Endothelial cell of umbilical vein (primary cell): ENCODE measurements at places on chromosomes 11 and 22. TPM values are rescaled to one million over a fixed set of nuclear protein-coding genes. Genes with fewer than 3 reads are reported as not detected.

The LRRC75B gene
- 6.4 and 8.9 TPM in 2 replicates for total RNA-seq

GRCh38 chr11:9025101-9025850 lies 21.5 kb upstream of the NRIP3 start:
- no peaks in the 10 kb centered on the region for H3K4me1 ChIP-seq
- peaks cover 4% of the 10 kb centered on the region for H3K27me3 ChIP-seq
- no peaks in the 10 kb centered on the region for H3K36me3 ChIP-seq

GRCh38 chr11:68524681-68525080 lies 64.1 kb downstream of the PPP6R3 start:
- H3K27me3 ChIP-seq = no peaks in the 10 kb centered on the region
- H3K36me3 ChIP-seq = peaks cover 27% of the 10 kb centered on the region
- H3K27ac ChIP-seq = peak overlapping the region; percentile 62
- DNase-seq = peak; percentile 31

The TP53AIP1 gene
- not detected in 2 replicates for total RNA-seq

The SDF2L1 gene
- 66.7 and 75.1 TPM in 2 replicates for total RNA-seq

The SELENOH gene
- 161 and 167 TPM in 2 replicates for total RNA-seq

The PATE4 gene
- total RNA-seq = not detected in 2 replicates

DNA sequence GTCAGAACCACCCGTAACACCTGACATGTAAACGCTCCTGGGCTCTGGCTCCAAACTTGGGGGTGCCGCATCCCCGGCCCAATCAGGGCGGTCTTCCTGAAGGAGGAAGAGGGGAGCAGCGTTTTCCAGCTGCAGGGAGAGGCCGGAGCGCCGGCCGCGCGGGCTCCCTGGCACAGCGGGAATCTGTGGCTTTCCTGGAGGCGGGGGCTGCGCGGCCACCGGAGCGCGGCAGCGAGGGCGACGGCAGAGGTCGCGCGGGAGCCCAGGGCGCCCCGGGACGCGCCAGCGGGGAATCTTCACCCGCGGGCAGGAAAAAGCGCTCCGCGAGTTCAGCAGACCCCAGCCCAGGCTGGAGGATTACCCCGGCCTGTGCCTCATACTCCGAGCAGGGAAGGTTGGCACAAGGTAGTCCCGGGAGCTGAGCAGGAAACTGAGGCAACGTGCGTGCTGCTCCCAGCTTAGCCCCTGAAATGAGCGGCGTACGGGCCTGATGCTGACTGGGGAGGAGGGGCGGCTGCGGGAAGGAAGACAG lies 600 bp upstream of the ESAM start:
- peaks cover 28% of the 10 kb centered on the region for H3K4me1 ChIP-seq
- H3K27me3 ChIP-seq = no peaks in the 10 kb centered on the region
- peak overlapping the region; percentile 100 for H3K27ac ChIP-seq
- peaks cover 4% of the 10 kb centered on the region for H3K36me3 ChIP-seq

- peaks cover 24% of the 10 kb centered on the region for H3K4me1 ChIP-seq
- no peaks in the 10 kb centered on the region for H3K27me3 ChIP-seq
- peaks cover 33% of the 10 kb centered on the region for H3K36me3 ChIP-seq
These were observed 6.0 kb downstream of the MALAT1 start for GRCh38 chr11:65504674-65505465.

The MS4A12 gene
- not detected in 2 replicates for total RNA-seq

GRCh38 chr22:34841911-34842310 lies 224.0 kb upstream of the ISX start:
- H3K4me1 ChIP-seq = no peaks in the 10 kb centered on the region
- DNase-seq = no peak
- no peak overlapping the region for H3K27ac ChIP-seq
- H3K27me3 ChIP-seq = no peaks in the 10 kb centered on the region
- H3K36me3 ChIP-seq = no peaks in the 10 kb centered on the region

- no peak overlapping the region for H3K4me3 ChIP-seq
- no peak for DNase-seq
- no peaks in the 10 kb centered on the region for H3K27me3 ChIP-seq
- H3K27ac ChIP-seq = no peak overlapping the region
These were observed 4.8 kb upstream of the NF2 start for GRCh38 chr22:29598684-29599020.

DNA sequence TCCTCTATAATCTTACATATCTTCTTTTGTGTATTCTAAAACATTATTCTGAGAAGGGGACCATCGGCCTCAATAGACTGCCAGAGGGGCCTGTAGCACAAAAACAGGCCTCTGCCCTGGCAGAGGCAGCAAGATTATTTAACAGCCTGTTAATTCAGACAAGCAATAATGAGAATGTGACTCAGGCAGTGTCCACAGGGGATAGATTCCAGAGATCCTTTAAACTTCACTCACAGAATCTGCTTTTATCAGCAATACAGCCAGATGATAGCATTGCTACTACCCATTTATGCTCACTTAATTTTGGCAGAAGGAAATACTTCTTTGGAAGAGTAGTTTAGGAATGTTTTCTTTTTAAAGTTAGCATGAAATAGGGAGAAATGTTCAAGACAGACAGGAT lies 44.9 kb downstream of the AAMDC start:
- H3K4me1 ChIP-seq = no peaks in the 10 kb centered on the region
- no peaks in the 10 kb centered on the region for H3K27me3 ChIP-seq
- no peak overlapping the region for H3K27ac ChIP-seq
- DNase-seq = no peak
- H3K36me3 ChIP-seq = peaks cover 2% of the 10 kb centered on the region

DNA sequence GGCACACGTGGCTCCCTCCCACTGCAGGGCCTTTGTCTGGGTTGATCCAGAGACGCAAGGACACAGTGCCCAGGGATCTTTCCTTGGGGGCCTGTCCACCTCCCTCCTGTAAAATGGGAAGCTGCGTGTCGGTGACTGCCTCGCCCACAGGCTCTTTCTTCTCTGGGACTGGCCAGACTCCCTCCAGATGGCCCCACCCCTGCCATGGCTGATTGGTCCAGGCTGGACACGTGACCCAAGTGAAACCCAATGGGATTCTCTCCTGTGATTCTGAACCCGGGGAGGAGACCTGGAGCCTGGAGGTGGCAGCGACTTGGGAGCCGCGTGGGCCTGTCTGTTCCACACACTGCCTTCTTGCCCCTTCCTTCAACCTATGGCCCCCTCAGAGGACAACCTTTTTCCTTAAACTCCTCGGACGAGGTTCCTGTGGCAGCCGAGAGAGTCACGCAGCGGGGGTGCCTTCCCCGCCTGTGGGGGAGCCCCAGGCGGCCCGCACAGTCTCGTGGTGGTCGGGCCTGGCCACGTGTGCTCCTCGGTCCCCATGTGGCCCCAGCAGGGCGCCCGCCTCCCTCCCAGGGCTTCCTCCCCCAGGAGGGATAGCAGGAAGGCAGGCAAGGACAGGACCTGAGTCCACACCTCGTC lies 12.4 kb upstream of the MPPED1 start:
- no peaks in the 10 kb centered on the region for H3K4me1 ChIP-seq
- no peak overlapping the region for H3K27ac ChIP-seq
- H3K27me3 ChIP-seq = no peaks in the 10 kb centered on the region
- H3K4me3 ChIP-seq = no peak overlapping the region

DNA sequence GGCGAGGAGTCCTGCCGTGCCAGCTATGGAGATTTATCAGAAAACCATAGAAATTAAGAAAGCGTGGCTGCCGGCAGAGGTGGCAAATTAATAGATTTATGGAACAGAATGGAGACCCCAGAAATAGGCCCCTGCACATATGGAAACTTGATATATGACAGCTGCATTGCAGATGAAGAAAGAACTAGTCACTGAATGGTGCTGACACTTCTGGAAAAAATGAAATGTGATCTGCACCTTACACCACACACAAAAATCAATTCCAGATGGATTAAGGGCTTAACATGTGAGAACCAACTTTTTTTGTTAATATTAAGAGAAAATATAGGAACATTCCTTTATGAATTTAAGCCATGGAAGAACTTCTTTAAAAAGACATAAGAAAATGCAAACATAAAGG lies 40.3 kb upstream of the TSKU start:
- H3K36me3 ChIP-seq = no peaks in the 10 kb centered on the region
- H3K4me1 ChIP-seq = peaks cover 5% of the 10 kb centered on the region
- H3K27me3 ChIP-seq = no peaks in the 10 kb centered on the region
- no peak overlapping the region for H3K27ac ChIP-seq
- H3K4me3 ChIP-seq = no peak overlapping the region

The OVOL1 gene
- total RNA-seq = not detected in 2 replicates

DNA sequence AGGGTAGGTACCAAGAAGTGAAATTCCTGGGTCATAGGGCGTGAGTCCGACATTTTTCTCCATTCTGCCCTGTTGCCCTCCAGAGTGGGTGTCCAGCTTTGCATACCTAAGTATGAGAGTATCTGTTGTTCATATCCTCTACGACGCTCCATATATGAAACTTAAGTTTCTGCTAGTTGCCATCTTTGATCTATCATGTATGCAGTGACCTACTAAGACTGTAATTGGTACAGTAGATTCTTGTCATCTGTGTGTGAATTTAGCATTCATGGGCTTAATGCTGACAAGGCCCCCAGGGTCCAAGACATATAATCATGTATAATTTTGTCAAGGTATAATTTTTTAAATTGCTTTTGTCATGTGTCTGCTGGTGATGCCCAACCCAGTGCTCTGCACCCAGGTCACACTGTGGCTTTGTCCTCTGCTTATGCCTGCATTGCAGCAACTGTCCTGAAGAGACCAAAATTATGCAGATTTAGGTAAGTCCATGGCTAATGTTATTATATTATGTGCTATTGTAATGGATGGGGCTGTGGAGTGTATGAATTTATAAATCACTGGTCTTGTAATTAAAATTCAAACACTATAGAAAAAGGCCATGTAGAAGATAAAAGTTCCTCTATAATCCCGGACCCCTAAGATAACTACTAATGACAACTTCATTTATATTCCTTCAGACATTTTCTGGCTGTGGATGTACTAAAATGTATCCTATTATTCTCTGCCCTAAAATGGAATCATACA lies 12.2 kb downstream of the NEAT1 start:
- no peak overlapping the region for H3K27ac ChIP-seq
- H3K4me1 ChIP-seq = peaks cover 18% of the 10 kb centered on the region
- DNase-seq = peak; percentile 20
